Stimulated activated CD4-positive, alpha-beta T cell treated with anti-CD3 and anti-CD28 coated beads, TNF-alpha, amount 100 ng/mL, for 4 hours (primary cell): ENCODE measurements at places on chromosomes 3 and 15.

DNA sequence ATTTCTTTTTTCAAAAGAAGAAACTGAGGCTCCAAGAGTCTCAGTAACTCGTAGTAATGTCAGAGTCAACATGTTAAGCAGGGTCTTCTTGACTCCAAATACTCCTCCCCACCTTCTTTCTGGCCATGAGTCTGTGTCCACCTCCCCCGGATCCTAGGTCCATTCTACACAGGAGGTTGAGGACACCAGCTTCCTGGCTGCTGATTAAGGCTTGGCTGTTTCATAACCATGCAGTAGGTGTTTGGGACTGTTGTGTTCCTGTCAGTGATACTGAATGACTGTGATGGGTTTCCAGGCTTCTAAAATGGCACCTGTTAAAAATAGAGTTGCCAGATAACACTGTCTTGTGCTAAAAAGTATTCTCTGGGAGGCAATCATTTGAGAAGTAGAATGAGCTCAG, 130.8 kb upstream of the IL12A start:
- DNase-seq, result no peak

- no peak for DNase-seq
Measured at GRCh38 chr15:52236013-52236412, 44.8 kb upstream of the GNB5 start.

DNA sequence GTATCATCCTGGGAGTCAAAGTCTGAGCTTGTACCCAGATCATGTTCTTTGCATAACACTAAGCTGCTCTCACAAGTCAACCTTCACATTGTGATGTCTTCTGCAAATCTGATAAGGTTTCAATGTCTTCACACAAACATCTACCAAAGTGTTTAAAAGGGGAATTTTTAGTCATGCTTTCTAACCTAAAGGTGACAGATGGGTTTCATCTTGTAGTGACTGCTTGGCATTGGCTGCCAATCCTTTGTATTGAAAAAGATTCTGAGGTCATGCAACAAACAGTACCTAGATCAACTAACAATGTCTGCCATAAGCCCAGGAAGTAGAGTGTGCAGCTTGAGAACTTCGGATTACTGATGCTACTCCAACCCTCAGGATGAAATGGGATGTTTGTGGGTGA, 43.6 kb upstream of the DIPK2A start:
- DNase-seq, result no peak

DNA sequence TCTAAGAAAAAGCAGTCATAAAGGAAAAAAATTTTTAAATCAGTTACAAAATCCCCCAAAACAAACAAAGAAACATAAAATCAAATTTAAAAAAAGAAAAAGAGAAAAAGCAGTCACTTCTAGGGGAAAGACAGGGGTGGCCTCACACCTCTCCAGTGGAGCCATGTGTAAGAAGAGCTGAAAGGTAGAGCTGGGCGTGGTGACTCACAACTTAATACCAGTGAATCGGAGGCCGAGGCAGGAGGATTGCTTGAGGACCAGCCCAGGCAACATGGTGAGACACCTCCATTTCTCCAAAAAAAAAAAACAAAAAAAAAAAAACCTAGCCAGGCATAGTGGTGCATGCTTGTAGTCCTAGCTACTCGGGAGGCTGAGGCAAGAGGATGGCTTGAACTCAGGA, 14.7 kb downstream of the MESD start:
- no peak for DNase-seq
